Nephron progenitor cell (in vitro differentiated cells): ENCODE measurements at places on chromosomes 12 and 14.

- no peak for DNase-seq
Measured at GRCh38 chr12:42291680-42292079, 34.2 kb downstream of the ZCRB1 start.

DNA sequence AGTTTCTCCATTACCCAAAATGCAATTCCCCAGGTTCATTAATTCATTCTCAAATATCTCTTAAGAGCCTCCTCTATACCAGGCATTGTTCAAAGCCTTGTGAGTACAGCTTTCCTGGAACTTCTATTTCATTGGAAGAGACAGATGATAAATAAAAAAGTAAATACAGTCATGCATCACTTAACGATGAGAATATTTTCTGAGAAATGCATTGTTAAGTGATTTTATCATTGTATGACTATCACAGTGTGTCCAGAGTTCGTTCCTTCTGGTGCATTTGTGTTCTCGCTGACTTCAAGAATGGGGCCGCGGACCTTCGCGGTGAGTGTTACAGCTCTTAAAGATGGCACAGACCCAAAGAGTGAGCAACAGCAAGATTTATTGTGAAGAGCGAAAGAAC lies 66.0 kb downstream of the ANO4 start:
- DNase-seq = no peak

DNA sequence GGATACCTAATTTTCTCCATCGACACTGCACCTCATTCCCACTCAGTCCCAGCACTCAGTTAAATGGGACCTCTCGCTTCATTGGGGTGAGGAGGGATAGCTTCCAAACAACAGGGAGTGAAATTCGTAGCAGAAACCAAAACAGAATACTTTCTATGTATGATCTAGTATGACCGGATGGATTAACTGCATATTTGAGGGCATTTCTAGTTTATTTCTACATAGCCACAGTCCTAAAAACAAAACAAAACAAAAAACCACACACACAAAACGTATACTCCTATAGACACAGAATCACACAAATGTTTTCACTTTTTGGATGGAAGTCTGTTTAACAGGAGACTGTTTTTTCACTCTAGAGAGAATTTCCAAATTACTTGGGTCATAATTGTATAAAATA lies 307.5 kb upstream of the FKBP4 start:
- no peak for DNase-seq

GRCh38 chr12:92796650-92797049 lies 93.9 kb downstream of the PLEKHG7 start:
- no peak for DNase-seq

DNA sequence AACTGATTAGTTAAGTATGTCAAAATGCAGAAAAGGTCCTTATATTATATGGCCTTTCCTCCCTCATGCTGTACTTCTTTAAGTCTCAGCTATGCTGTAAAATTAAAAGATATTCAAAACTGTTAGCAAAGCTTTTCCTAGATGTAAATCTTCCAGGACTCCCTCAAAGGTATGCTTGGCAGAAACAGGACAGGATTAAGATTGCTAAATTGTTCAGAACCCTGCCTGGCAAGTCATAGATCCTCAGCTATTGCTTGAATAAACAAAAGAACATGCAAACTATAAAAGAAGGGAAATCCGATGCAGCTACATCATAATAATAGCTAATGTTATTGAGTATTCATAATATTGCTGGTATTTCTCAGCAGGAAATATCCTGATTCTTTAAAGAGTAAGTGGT lies 322.6 kb downstream of the CCDC91 start:
- DNase-seq = no peak
